ENCODE measurements at places on chromosomes 7 and 10. TPM values are rescaled to one million over a fixed set of nuclear protein-coding genes. Genes with fewer than 3 reads are reported as not detected.

- DNase-seq = no peak
Observed at GRCh38 chr7:20684581-20684980, 69.1 kb downstream of the ABCB5 start.

DNA sequence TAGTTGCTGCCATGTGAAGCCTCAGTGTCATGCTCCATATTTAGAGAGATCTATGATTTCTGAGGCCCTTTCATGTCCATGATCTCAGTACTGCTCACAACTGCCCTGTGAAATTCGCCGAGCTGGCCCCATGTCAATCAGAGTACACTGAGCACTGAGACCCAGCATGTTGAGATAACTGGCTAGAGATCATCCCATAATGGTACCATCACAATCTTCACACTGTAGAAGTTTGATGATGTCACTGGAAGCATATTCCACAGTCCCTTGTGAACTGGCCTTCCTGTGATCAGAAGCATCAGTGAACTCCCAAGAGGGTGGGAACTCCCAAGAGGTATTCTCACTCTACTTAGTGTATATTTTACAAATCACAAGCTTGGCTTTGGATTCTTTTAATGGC is 116.0 kb downstream of the EGFR start:
- no peak for DNase-seq

DNA sequence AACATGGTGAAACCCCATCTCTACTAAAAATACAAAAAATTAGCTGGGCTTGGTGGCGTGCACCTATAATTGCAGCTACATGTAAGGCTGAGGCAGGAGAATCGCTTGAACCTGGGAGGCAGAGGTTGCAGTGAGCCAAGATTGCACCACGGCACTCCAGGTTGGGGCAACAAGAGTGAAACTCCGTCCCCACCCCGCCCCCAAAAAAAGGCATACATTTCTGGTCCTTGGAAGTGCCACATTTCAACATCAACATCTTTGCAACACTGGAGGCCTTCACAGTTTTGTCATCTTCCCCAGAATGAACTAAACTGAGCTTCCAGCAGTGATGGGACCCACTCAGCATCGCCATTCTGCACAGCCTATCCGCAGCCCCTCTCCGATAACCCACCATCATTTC is 36.6 kb downstream of the FAM53B start:
- no peak for DNase-seq

Gene MYOZ1
- not detected for total RNA-seq

DNA sequence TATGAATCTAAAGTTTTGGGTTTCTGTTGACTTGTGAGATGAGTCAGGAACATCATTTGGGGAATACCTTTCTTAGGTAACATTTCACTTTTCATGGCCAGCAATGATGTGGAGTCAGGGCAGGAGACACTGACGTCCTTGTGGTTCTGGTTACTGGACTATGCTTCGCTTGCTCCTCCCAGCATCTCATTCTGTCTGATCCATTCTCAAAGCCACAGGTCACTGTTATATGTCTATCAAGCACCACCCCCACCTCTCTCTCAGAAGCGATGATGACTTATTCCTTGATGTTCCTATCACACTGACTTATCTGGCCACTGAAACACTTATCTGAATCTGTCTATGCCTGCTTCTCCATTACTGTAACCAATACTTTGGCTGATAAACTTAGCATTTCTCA is 51.6 kb downstream of the TES start:
- DNase-seq = no peak

GRCh38 chr7:50268223-50268622 is 36.3 kb upstream of the IKZF1 start:
- DNase-seq = no peak

DNA sequence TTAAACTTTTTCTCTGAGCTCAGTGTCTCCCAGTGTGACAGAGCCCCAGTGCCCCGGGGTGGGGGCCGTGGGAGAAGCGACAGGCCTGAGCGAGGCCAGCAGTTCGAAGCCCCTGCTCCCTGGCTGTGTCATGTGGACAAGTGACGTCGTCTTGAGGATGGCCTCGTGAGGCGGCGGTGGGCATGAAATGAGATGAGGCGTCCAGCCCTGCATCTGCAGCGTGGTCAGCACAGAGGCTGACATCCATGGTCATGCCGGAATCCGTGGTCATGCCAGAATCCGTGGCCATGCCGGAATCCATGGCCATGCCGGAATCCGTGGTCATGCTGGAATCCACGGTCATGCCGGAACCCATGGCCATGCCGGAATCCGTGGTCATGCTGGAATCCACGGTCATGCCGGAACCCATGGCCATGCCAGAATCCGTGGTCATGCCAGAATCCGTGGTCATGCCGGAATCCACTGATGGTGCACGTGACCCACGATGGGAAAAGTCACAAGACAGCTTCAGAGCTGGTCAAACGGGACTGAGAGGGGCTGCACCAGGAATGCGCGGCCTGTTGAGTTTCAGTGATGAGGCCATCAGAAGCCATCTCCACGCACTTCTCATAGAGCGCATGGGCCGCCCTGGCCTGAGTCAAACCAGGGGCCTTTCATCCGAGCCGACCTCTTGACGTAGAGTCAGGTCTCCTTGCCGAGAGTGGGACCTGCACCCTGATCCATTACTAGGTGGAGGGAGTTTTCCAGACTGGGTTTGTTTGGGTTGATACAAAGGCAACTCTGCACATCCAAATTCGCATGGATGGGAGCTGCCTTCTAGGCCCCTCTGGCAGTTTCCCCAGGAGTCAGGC is 342.5 kb downstream of the PTPRN2 start:
- DNase-seq = no peak

Gene PPP2R2D
- total RNA-seq = 24.8 TPM

- no peak for DNase-seq
Observed at GRCh38 chr7:88396948-88397322, 90.2 kb upstream of the STEAP4 start.

GRCh38 chr10:99325281-99325680 is 3.9 kb upstream of the CNNM1 start:
- no peak for DNase-seq

- no peak for DNase-seq
Observed at GRCh38 chr7:124764847-124765400, 668 bp downstream of the GPR37 start.

- no peak for DNase-seq
Observed at GRCh38 chr10:35452171-35452570, 115.9 kb downstream of the CCNY start.

Gene CCL24
- total RNA-seq = not detected

DNA sequence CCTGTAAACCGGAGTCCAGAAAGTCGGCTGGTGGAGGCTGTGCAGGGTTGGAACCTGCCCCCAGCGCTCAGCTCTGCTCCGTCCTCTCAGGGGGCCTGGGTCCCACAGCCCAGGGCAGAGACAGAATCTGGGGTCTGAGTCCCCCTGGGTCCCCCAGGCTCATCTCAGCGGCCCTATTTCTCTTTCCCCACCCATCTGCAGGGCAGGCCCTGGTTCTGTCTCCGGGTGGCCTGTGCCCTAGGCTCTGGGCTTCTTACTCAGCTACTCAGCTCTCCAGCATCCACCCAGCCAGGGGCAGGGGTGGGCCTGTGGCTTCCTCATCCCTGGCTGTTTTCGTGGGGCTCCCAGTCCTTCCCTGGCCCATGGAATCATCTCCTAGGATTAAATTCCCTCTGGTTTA is 183.4 kb downstream of the ADARB2 start:
- DNase-seq = no peak

- DNase-seq = peak; percentile 83
Observed at GRCh38 chr10:113045147-113046055, 95.4 kb downstream of the TCF7L2 start.

DNA sequence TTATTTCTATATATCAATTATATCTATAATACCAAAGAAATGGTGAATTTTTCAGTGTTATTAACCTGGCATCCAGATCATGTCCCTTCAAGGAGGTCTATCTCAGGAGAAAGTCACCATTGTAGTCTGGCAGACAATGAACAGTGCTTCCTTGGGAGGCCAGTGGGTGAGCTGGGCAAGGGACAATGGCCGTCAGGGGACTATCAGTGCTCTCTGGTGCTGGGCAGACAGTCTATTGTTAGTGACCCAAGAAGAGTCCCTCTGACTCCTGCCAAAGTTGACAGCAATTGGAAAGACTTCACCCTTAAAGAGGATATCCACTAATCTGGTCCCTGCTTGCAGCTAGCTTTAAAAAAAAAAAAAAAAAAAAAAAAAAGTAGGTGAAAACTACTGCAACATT is 7.1 kb downstream of the JAZF1 start:
- DNase-seq = no peak

GRCh38 chr10:107873007-107873406 is 708.5 kb upstream of the SORCS1 start:
- DNase-seq = no peak

DNA sequence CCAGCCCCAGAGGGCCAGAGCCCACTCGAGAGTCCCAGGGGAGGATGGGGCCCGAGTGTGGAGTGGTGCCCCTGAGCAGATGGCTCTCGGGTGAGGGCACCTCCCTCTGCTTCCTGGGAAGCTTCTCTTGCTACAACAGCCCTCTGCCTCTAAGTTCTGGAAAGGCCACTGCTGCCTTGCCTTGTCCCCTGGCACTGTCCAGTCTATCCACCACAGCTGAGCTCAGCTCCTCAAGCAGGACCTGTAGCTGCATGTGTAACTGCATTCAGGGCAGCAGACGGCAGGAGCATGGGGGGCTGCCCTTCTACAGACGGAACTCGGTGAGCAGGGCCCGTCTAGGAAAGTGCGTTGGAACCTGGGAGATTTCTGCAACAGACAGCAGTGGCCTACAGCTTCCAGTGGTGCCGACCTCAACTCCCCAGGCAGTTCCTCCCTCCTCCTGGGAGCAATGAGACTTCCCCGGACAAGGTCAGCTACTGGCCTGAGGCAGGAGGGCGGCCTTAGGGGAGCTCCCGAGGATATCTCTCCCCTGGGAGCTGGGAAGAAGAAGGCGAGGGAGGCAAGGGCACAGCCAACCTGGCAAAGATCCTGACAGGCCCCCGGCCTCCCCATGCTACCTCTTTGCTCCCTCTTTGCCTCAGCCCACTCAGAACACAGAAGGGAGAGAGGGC is 88.5 kb downstream of the DLG5 start:
- DNase-seq = no peak

Gene EPHB6
- not detected for total RNA-seq

Gene AEBP1
- 79.7 TPM for total RNA-seq

DNA sequence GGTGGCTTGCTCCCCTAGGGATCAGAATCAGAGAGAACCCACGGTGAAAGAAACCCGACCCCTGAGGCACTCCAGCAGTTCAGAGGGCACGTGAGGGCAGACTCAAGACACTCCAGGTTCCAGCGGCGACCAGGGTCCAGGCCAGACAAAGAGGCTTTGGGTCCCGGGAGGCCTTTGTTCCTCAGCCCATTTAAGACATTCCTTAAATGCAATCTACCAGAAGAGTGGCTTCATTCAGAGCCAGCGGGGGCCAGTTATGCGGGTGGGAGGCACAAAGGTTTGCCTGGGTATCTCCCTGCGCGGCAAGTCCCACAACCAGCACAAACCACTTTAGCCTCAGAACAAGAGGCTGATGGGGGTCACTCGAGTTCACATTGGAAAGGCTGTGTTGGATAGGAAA is 53.6 kb downstream of the AFAP1L2 start:
- no peak for DNase-seq

Measured in RPMI7951 (cell line).